B cell (primary cell): ENCODE measurements at places on chromosomes 5 and 9.
A peak's percentile ranks its signal among the peaks of the same experiment; 100 is the strongest.

GRCh38 chr5:2761921-2762488 is 10.5 kb upstream of the IRX2 start:
- DNase-seq = no peak

- peak; percentile 39 for DNase-seq
Observed at GRCh38 chr5:926417-927171, 33.9 kb downstream of the TRIP13 start.

DNA sequence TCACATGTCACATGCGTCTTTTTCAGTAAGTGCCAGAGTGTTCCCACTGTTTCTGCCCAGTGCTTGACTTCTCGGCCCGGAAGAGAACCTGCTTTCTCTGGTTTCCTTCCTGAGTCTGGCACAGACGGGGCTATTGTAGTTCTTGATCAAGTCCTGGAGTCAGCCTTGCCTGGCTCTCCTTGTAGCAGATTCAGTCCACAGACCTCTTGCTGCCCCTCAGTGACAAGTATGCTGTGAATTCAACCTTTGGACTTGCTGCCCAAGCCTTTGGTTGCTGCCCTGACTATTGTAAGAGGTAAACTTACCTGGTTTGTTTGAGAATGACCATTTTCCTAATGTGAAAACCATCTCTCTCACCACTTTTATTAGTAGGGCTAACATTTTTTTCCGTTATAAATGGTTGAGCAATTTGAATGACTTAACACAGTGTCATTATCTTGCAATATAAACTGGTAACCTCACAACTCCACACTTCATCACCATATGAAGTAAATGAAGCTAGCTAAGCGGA is 24.7 kb downstream of the ZBTB34 start:
- no peak for DNase-seq

DNA sequence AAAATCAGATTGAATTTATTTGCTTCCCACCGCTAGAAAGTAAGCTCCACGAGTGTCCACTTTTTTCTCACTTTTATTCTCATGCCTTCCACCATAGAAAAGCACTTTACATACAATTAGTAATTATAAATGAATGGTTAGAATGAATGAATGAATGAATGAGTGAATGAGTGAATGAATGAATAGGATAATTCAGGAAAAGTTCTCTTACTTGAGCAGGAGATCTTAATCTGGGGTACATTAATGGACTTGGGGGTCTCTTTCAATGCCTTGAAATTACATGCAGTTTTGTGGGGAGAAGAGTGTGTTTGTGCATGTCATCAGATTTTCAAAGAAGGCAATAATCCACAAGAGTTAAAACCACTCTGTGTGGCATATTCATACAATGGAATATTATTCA is 229.9 kb upstream of the NR4A3 start:
- DNase-seq = no peak

DNA sequence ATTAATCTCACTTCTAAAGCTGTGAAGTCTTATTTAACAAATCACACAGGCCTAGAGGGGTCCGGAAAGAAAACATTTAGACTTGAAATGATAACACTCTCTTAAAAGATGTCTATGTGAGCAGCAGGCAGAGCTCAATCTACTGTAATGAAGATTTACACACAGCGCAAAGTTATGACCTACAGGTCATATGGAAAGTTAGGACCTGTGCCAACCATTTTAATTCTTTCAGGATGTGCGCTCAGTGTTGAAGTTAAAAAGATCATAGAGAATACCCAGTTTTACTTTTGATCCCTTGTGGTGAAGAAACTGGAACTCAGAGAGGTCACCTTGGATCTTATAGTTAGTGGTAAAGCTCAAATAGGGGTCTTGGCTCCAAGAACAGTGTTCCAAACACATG is 3.1 kb upstream of the CREBRF start:
- DNase-seq = no peak
